ENCODE measurements at places on chromosomes 2 and 18.

GRCh38 chr2:43377327-43377726 is 150.9 kb upstream of the ZFP36L2 start:
- DNase-seq: no peak

DNA sequence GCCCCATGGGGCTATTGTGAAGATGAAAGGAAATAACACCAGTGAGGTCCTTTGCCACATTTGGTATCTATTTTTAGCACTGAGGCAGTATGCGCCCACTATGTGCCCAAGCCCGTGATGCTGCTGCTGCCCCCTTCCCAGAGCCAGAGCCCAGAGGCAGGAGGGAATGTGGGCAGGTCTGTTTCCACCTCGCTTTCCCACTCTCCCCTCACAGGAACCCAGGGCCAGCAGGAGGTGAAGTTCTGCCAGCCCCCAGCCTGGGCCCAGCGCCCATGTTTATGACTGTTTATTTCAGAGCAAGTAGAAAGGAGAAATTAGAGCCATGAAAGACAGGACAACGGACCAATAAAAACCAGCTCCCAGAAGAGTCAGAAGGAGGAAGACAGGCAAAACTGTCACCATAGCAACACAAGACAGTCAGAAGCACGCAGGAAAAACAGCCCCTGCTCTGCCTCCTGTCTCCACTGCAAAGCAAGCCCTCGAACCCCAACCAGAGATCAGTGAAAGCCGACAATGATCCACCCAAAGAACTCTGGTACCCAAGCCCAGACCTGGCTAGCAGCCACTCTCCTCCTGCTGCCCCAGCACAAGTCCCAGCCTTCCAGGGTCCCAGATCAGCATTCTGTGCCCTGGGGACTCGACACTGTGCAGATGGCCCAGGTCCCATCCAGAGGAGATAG is 1.4 kb downstream of the CYRIA start:
- DNase-seq: peak; percentile 80

GRCh38 chr2:47354848-47355204 is 48.1 kb upstream of the MSH2 start:
- no peak for DNase-seq

DNA sequence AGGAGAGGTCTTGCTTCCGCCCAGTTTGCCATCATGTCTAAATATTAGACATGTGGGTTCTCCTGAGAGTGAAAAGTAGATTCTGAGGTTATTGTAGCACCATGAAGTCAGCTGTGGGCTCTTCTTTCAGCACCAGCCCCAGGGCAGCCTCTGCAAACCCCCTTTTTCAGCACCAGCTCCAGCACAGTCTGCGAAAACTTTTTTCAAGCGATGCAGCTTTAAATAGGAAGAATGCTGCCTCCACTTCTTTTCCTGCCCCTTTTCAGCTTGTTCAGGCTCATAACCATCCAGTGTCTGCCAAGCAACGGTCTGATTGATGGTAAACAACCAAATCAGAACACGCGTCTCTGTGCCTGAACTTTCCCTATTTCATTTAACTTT is at the start of gene COL5A2:
Gene COL5A2 (minus strand): TSS at position 192 of the 381 bp plus-strand sequence. CDS start 157 bp downstream, at position 35.
- peak; percentile 58 for DNase-seq

Measured in right cardiac atrium (tissue), 5 donors.